ENCODE measurements at places on chromosomes 12 and 14.
A peak's percentile ranks its signal among the peaks of the same experiment; 100 is the strongest.

DNA sequence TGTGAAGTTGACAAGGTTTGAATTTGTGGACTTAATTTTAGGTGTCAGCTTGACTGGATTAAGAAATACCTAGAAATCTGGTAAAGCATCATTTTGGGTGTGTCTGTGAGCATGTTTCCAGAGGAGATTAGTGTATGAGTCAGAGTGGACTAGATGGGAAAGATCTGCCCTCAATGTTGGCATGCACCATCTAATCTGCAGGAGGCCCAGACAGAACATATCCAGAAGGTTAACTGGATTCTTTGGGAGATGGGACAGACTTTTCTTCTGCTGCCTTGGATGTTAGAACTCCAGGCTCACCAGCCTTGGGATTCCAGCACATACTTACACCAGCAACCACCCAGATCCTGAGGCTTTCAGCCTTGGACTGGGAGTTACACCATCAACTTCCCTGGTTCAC, 14.1 kb downstream of the SGPP1 start:
- peak; percentile 9 for DNase-seq

- no peak for DNase-seq
Measured at GRCh38 chr12:95718006-95718431, 72.5 kb downstream of the NTN4 start.

- no peak for DNase-seq
Measured at GRCh38 chr12:115437061-115437567, 753.1 kb upstream of the TBX3 start.

GRCh38 chr14:76829650-76830421, 3.6 kb downstream of the LRRC74A start:
- DNase-seq = peak; percentile 21

- no peak for DNase-seq
Measured at GRCh38 chr14:49405291-49405690, 180.9 kb downstream of the RPS29 start.

GRCh38 chr14:78446807-78447206, 276.6 kb downstream of the NRXN3 start:
- DNase-seq = no peak

DNA sequence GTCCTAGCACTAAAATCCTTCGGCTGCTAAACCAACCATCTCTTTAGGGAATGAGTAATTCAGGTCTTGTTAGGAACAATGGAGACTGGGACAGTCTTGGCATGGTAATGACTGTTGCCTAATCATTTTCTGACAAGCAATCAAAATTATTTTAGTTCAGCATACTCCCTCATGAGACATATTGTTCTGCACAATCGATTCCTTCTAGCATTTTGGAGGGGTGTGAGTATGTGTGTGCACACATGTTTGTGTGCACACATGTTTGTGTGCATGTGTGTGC, 2.1 kb upstream of the KRT1 start:
- no peak for DNase-seq

DNA sequence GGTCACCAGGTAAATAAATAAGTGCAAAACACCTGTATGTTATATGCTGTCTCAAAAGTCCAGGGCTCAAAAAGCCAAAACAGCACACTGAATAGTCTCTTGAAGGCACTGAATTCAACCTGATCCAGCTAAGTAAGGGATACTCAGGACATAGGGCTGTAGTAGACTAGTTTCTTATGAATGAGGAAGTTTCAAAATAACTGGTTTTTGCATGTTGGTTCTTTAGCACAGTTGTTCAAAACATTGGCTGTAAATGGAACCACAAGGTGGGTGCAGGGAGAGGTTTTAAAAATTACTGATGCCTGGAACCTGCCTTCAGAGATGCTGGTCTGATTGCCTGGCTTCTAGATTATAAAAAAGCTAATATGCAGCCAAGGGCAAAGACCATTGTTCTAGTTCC, 34.1 kb downstream of the NDUFA12 start:
- no peak for DNase-seq

DNA sequence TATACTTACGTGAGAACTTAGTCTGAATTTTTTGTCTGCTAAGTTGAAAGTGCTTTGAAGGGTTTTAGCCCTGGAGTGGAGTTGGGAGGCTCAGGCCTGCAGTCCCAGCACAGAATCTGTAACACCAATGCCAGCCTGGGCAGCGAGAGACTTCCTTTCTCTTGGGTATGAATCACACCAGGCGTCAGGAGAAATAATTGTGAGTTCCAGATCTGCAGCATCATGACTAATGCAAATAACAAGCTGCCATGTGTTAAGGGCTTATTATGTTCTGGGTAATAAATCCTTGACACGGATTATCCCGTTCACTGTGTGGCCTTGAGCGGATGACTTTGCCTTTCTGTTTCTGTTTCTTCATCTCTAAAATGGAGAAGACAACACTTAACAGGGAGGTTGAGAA, 70.6 kb downstream of the B4GALNT3 start:
- no peak for DNase-seq

GRCh38 chr12:3200814-3201233, 123.6 kb downstream of the TSPAN9 start:
- no peak for DNase-seq

GRCh38 chr12:98973395-98973794, 328.3 kb downstream of the APAF1 start:
- no peak for DNase-seq

DNA sequence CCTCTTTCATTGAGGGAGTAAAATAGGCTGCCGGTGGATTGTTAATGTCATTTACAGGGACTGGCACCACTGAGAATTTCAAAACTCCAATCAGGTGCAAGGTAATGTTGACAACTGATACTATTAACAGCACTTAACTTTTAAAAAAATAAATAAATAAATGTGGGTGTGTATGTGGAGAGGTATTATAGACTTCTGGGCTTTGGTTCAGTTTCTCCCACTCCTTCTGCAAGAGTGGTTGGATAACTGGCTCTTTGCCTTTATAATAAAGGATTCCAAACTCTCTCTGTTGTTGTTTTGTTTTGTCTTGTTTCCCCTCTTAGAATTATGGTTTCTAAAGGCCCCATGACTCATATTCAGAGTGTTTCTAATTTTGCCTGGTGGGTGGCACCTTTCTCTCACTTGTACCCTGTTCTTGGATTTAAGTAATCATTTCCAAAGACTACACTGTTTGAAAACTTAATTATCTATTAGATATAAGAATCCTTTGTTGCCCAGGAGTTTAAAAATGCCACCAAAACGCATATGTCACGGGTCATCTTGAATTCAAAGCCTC, 151.6 kb upstream of the ARID2 start:
- no peak for DNase-seq

- DNase-seq = no peak
Measured at GRCh38 chr12:124148481-124149273, 146.2 kb upstream of the RFLNA start.

DNA sequence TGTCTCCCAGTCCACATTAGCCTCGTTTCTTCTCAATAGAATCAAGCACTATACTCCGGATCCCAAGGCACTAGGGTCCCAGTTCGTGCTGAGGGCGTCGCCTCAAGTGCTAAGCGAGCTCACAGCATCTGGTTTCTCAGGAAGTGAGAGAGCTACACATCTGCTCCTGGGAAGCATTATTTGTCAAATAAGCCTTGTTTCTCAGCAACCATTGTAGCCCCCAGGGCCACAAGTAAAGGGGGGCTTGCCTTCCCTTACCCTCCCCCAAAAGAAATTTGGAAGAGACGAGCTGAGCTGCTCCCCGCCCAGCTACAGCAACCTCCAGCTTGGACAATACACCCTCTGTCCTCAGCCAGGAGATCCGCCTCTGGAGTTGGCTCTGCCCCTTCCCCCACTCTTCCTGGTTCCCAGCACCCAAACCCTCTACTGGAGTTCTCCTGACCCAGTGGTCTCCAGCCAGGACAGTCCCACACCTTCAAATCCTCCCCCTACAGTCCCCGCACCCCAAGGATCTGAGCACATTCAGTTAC, 5.7 kb upstream of the TNS2 start:
- no peak for DNase-seq

DNA sequence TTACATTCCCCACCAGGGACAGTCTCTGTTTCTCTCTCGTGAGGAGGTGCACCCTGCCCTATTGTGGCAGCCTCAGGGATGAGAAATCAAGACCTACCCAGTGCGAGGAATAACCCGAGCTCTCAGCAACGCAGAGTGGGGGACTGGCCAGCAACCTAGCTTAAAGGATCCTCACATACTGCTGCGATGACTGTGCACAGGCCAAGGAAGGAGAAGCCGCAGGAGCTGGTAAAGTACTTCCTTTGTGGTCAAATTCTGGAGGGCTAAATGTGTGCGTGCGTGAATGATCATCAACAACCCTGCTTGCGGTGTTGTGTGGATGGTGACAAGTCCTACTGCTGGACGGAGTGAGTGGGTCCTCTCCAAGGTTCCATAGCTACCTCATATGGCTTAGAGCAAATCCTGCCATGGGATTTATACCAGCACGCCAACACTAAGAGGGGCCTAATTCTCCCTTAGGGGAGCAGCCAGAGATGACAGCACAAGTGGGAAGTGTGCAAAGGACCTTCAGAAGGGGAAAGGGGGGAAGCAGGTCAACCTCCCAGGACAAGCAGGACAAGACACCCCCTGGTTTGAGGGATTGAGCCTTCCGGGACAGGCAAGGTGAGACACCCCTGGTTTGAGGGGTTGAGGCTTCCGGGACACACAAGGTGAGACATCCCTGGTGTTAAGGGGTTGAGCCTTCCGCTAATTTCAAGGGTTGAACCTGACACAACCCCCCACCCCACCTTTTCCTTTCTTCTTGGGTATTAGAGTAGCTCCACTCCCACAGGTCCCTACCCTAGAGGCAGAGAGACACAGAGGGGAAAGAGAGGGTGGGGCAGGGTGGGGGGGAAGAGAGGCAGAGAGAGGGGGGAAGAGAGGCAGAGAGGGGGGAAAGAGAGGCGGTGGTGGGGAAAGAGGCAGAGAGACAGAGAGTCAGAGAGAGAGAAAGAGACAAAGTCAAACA, 58.8 kb upstream of the AP4S1 start:
- DNase-seq = no peak

DNA sequence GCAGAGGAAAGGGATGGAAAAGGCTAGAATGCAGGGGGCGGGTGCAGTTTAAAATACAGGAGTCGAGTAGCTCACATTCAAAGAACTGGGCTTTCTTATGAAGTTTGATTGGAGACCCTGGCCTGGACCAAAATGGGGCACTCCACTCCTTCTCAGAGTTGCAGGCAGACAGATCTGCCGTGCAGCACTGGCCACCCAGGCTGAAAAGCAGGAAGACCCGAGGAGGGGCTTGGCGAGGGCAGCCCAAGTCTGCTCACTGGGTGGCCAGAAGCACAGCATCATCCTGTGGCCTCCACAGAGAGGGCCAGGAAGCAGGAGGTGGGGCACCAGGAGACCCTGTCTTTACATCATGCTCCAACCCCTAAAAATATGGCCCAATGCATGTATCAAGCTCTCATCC, 109.1 kb upstream of the BCL2L14 start:
- no peak for DNase-seq

DNA sequence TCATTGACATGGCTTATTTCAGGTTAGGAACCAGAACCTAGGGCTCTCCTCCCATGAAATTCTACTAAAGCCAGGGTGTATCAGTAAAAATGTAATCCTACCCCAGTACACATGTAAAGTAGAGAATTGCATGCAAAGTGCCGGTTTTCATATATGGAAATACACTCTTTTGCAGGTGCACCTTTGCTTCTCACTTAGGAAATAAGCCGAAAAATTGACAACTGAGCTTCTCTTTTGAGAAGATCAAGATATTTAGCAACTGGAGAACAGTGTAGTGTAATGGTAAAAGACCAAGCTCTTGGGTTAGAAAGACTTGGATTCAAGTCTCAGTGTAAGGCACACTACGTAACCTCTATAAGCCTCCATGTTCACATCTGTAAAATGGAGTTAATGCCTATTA, 82.4 kb downstream of the SLC38A6 start:
- DNase-seq = no peak

- peak; percentile 97 for DNase-seq
Measured at GRCh38 chr12:288687-289086, 26.1 kb upstream of the SLC6A13 start.

DNA sequence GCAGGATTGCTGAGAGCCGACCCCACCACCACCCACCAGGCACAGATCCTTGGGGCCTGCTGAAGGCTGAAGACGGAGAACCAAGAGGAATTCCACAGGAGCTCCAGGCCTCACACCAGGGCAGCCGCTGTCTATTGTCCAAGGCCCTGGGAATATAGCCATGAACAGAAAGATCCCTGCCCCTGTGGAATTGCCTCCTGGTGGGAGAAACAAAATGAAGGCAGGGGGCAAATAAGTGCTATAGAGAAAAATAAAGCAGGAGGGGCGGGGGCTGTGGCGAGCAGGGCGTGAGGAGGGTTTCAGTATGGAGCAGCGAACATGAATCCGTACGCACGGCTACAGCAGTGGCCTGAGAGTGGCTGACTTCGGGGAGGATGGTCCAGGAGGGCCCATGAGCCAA, 96.1 kb downstream of the EML1 start:
- DNase-seq = no peak

DNA sequence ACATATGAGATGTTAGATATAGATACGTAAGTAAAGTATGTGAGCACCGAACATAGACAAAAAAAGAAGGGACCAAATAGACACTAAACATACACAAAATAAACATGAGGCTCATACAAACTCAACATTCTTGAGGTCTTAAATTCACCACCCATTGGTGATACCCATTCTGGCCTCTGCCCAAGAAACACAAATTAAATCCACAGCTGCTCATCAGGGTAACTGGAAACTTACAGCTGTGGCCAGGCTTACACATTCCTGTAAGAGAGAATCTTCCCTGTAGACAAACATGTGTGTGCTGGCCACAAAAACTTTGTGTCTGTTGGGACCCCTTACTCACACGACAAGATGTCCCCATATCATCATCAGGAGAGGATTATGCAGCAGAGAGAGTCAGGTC, 22.4 kb downstream of the MAGOHB start:
- no peak for DNase-seq

- peak; percentile 65 for DNase-seq
Measured at GRCh38 chr14:67285876-67286452, 44.7 kb downstream of the PALS1 start.

GRCh38 chr12:120983759-120984158, 5.4 kb downstream of the HNF1A start:
- no peak for DNase-seq

GRCh38 chr12:124201248-124201647, 93.6 kb upstream of the RFLNA start:
- DNase-seq = no peak

GRCh38 chr14:91350483-91350812, 67.2 kb downstream of the CCDC88C start:
- no peak for DNase-seq

- no peak for DNase-seq
Measured at GRCh38 chr12:127401005-127401404, 866.0 kb upstream of the TMEM132C start.

DNA sequence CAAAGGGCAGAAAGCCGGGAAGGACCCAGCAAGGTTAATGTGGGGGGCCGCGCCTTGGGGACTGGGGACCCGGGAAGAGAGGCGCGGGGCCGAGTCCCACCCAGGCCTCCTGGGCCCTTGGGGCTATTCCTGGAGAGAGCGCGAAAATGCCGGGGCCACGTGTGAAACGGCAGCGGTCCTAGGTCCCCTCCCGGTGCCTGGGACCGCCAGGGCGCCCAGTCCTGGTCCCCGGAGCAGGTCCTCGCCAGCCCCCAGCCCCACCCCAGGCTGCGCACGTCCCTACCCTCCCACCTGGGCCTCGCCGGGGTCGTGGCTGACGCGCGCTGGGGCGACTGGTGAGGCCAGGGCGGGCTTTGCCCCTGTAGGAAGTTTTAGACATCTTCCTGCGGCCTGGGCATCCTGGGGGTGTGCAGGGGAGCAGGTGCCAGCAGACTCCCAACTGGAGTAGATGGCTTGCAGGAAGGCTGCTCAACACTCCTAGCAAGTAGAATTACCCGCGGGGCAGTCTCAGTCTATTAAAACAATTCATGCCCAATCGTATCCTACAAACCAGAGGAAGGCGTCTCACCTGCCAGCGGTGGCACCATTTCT, 708 bp downstream of the FAR2 start:
- peak; percentile 26 for DNase-seq

GRCh38 chr12:106342397-106343213, 14.9 kb upstream of the POLR3B start:
- DNase-seq = peak; percentile 11
